Activated naive CD8-positive, alpha-beta T cell treated with anti-CD3 and anti-CD28 coated beads, Interleukin-2, amount 10 ng/mL, durations not matched to agents 7 days and 5 days (primary cell): ENCODE measurements at places on chromosomes 5 and 9. TPM values are rescaled to one million over a fixed set of nuclear protein-coding genes. Genes with fewer than 3 reads are reported as not detected.

CCDC192 gene
- total RNA-seq: not detected

SLC6A19 gene
- total RNA-seq: not detected

ATP10B gene
- total RNA-seq: not detected

KIF24 gene
- 6.6 TPM for total RNA-seq

PALM2AKAP2 gene
- total RNA-seq: not detected

PIP5KL1 gene
- 1.5 TPM for total RNA-seq

CDC20B gene
- total RNA-seq: 0.28 TPM

PPP2R2B gene
- 8.7 TPM for total RNA-seq

FOXD4L3 gene
- not detected for total RNA-seq

SGCD gene
- total RNA-seq: 0.43 TPM

KCTD16 gene
- total RNA-seq: 0.22 TPM

AGTPBP1 gene
- 46.7 TPM for total RNA-seq

PLEKHG4B gene
- total RNA-seq: not detected

FGF10 gene
- total RNA-seq: not detected

BARHL1 gene
- total RNA-seq: not detected

DNM1 gene
- 1.2 TPM for total RNA-seq

TAF11L12 gene
- not detected for total RNA-seq

TLR4 gene
- 0.72 TPM for total RNA-seq

LCN9 gene
- not detected for total RNA-seq

NUTM2F gene
- total RNA-seq: not detected

ANKRD18B gene
- not detected for total RNA-seq

PSD2 gene
- total RNA-seq: 0.08 TPM

SLC6A7 gene
- not detected for total RNA-seq

TNC gene
- not detected for total RNA-seq

PLCXD3 gene
- total RNA-seq: not detected

MSX2 gene
- not detected for total RNA-seq

DIPK1B gene
- not detected for total RNA-seq

NRG2 gene
- total RNA-seq: 0.08 TPM

SPINK1 gene
- not detected for total RNA-seq

ZFP2 gene
- 0.77 TPM for total RNA-seq

TUT7 gene
- total RNA-seq: 46.6 TPM

LRRC19 gene
- total RNA-seq: not detected

CEP120 gene
- total RNA-seq: 41.7 TPM

CATSPER3 gene
- 0.44 TPM for total RNA-seq

FLT4 gene
- total RNA-seq: 13.2 TPM

GPX8 gene
- not detected for total RNA-seq

OBP2B gene
- not detected for total RNA-seq
